ENCODE measurements at places on chromosomes 5 and 9.

GRCh38 chr5:139390639-139391569 is 1.2 kb upstream of the MZB1 start:
- no peak for DNase-seq

- no peak for DNase-seq
These were observed 105.6 kb downstream of the FGF18 start for GRCh38 chr5:171525085-171525484.

GRCh38 chr5:133382661-133383579 is 229.4 kb downstream of the FSTL4 start:
- DNase-seq: no peak

DNA sequence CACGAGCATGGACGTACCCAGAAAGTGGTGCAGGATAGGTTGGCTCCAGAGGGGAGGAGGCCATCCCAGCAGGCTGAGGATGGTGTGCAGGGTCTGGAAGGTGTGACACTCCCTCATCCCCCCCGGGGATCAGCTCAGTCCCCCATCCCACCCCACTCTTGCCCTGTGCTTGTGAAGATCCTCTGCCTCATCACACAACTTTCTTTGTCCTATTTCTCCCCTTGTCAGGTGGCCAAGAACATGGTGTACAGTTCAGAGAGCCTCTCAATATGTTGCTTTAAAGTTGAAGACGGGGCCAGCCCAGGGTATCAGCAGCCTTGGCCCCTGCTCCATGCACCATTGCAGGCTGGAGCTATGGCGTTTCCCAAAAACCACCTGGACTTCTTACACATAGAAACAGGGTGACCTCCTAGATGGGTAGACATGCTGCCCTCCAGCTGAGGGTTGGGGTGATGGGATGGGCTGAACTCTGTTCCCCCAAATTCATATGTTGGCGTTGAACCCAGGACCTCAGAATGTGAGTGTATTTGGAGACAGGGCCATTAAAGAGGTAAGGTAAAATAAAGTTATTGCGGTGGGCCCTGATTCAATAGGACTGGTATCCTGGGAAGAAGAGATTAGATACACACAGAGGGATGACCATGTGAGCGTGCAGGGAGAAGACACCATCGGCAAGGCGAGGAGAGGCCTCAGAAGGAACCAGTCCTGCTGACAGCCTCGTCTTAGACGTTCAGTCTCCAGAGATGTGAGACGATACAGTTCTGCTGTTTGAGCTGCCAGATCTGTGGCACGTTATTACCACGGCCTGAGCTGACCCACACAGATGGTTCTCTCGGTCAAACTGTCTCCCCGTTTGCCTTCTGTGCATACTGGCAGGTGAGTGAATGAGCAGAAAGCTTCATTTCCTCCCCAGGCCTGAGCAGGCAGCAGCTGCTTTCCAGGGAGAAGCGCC is 272.5 kb downstream of the GADD45G start:
- DNase-seq: no peak

GRCh38 chr9:121453232-121453892 is 46.3 kb downstream of the GGTA1 start:
- no peak for DNase-seq

DNA sequence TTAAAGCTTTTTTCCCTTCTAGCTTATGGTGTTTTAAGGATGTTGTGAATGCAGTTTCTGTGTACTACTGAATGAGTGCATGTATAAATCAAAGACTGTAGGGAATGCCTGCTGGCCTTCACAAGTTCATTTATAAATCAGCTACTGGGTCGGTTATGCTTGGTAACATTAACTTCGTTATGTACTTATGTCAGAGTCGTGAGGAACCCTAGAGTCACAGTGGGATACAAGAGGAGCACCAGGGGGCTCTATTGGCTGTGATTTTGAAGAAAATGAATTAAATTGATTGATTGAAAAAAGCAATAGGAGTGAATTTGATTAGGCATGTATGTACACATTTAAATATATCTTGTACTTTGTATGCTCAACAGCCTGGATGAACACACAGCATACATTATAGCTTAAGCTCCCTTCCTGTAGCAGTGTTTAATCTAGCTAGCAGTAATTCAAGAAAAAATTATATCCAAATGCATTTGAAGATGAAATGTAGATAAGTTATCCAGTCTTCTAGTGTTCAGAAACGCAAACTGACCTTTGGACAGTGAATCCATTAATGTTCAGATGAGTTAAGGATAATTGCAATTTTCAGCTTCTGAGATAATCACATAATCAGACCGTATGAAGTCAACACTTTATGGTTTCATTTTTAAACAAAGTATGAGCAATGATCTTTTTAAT is 204.2 kb downstream of the KDM4C start:
- no peak for DNase-seq

DNA sequence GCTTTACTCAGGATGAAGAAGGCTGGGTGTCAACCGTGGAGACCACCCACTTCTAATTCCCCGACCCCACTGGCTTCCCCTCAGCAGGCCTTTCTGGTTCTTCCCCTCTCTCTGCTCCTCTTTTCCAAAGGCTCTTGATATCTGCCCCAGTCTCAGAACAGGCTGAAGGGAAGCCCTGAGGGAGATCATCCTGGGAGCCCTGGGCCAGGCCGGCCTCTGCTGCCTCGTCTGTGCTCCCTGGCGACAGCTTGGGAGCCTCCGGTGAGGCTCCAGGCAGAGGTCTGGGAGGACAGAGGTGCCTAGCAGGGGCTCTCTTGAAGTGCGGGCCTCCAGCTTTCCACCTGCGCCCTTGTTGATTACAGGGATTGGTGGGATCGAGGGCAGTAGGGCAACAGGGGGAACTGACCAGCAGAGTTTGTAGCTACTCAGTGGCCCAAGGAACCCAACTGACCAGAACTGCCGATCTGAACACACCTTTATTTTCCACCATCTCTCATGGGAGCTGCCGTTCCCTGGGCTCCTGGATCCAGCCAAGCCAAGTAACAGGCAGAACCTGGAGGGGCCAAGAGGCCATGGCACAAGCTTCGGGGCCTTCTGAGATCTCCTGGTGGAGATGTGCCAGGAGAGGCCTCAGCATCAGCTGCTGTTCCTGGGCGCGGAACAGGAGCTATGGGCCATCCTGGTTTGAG is 198.5 kb downstream of the CACNA1B start:
- no peak for DNase-seq

DNA sequence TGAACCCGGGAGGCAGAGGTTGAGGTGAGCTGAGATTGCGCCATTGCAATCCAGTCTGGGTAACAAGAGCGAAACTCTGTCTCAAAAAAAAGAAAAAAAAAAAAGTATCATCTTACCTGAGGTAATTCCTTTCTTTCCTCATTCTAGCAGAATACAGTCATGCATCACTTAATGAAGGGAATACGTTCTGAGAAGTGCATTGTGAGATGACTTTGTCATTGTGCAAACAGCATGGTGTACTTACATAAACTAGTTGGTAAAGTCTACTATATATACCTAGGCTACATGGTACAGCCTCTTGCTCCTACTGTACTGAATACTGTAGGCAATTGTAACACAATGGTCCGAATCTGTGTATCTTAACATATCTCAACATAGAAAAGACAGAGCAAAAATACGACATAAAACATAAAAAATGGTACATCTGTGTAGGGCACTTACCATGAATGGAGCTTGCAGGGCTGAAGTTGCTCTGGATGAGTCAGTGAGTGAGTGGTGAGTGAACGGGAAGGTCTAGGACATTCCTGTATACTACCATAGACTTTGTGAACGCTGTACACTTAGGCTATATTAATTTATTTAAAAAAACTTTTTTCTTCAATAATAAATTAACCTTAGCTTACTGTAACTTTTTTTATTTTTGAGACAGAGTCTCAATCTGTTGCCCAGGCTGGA is 100.4 kb downstream of the GLDC start:
- DNase-seq: no peak

- DNase-seq: no peak
These were observed 65.6 kb upstream of the FRRS1L start for GRCh38 chr9:109232449-109233237.

GRCh38 chr9:96612105-96612965 is 7.3 kb downstream of the CDC14B start:
- DNase-seq: no peak

DNA sequence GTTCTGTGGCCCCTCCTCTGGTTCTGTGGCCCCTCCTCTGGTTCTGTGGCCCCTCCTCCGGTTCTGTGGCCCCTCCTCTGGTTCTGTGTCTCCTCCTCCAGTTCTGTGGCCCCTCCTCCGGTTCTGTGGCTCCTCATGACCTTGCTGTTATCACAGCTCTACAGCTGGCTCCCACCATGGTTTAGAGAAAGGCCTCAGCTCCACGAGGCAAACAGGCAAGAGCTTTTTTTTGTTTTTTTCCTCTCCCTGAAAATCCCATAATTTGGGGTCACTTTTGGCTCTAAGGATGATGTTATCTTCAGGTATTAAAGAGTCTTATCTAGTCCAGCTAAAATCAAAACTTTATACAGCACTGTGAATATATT is 31.8 kb downstream of the C5orf15 start:
- no peak for DNase-seq

- no peak for DNase-seq
These were observed 168.4 kb downstream of the TSSK1B start for GRCh38 chr5:113266227-113266912.

DNA sequence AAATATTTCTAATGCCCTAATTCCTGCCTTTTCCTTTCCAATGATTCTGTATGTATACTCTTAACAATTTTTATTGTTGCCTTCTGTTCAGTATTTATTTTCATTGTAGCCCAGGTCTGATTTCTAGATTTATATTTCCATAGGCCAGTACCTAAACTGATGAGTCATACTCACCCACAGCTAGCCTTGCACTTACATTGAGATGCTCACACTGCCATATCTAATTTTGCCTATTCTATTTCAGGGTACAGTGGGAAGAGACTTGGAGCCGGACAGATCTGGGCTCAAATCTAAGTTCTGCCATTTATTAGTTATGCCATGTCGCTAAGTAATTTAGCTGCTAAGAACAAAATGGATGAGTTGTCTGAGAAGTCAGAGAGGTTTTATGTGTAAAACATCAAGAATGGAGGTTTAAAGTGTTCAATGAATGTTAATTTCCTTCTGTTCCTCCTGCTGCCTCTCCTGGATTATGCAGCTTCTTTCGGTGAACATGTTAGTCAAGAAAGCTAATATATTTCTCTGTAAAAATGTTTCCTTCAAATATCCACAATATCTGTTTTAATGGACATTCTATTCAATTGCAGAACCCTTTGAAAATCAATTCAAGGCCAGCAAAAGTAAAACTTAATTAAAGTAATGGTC is 62.3 kb upstream of the CDK5RAP2 start:
- no peak for DNase-seq

DNA sequence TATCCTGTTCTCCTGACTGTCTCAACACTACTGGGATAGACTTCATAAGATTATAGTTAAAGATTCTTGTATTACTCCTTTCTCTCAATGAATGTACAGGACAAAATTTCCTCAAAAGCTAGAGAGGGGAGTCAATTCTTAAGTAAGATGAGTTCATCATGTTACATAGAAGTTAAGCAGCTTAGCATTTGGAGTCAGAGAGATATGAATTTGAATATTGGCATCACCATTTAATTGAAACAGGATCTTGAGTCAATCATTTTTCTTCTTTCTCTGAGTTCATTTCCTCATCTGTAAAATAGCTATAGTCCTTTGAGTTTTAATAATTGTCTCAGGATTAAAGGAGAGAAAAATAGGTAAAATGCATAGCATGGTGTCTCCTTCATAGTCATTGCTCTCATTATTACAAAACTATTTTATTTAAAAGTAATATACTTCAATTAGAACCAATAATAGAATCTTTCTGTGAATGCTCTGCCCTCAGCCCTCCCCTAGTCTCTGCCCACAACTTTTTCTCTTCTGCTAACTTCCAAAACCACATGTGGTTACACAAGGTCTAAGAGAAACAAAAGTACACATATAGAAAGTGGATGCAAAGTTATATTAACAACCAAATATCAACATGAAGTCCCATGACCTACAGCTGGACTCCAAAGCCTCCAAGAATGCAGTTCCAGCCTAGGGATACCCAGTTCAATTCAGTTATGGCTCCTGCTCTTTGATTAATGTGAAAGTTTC is 265.6 kb downstream of the TLE1 start:
- no peak for DNase-seq

DNA sequence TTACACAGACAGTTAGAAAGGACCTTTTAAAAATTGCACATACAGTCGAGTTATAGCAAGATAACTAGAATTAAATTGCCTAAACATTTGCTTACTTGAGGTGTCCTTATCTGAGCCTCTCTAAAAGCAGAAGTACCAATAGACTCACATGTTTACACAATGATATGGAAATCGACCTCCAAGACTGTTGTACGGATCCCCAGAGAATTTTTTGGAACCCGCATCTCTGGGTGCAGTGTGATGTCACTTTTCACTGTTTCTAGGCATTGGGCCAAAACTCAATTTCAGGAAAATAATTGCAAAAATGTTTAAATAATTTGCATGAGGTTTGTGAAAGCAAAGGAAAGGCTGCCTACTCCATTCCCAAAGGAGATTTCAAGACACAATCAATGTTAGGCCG is 63.1 kb upstream of the ATG10 start:
- no peak for DNase-seq

DNA sequence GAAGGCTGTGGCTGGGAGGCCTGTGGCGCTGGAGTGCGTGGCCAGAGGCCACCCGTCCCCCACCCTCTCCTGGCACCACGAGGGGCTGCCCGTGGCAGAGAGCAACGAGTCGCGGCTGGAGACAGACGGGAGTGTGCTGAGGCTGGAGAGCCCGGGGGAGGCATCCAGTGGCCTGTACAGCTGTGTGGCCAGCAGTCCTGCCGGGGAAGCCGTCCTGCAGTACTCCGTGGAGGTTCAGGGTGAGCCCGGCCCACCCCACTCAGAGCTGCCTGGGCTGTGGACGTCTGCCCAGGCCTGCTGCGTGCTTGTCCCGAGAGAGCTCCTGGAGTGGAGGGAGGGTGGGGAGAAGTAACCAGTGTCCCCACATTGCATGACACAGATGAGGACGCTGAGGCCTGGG is 89.2 kb downstream of the HMCN2 start:
- no peak for DNase-seq

DNA sequence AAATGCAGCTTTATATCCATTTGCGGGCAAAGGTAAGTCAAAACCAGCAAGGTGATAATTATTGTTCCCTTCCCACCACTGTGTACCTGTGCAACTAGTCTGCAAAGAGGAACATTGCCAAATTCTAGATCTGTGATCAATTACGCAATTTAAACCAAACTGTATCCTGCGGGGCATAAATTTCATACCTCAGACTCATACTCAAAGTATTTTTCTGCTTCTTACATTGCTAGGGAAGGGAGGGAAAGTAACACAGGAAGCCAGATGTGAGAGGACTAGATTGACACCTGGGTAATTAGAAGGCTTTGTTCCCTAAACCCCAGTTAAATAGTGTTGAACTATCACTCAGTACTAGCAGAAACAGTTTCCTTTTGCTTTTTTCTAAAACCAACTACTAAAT is 240.2 kb upstream of the ZNF608 start:
- no peak for DNase-seq

DNA sequence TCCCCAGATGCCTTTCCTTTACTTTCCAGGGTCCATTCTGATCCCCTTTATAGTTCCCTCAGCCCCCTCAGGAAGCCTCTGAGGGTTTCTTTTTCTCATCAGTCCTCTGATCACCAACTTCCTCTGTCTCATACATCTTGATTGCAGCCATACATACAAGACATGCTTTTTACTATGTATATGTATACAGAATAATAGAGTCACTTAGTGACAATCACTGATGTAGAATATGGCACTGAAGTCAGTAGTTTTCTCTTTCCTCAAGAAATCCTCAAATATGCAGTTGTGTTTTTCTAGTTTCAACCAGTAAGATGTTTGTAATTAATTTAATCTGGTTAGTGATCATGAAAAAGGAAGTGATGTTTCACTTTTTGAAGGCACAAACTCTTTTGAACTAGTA is 364.1 kb downstream of the MAN2A1 start:
- DNase-seq: no peak
